Cardiac muscle cell (in vitro differentiated cells and primary cell): ENCODE measurements at places on chromosomes 7 and 10. TPM values are rescaled to one million over a fixed set of nuclear protein-coding genes. Genes with fewer than 3 reads are reported as not detected.

SPACDR gene
- 0.28 and 1.6 TPM in 2 replicates for total RNA-seq

TAS2R38 gene
- total RNA-seq = not detected in 2 replicates

SH2D4B gene
- total RNA-seq = 0.18 TPM in 1 of 2 replicates, not detected in the other

ACTA2 gene
- 405 and 1,463 TPM in 2 replicates for total RNA-seq

UNCX gene
- total RNA-seq = 6.4 and 11.8 TPM in 2 replicates

SPDYE6 gene
- 0.18 TPM in 1 of 2 replicates, not detected in the other for total RNA-seq

HEPACAM2 gene
- not detected in 2 replicates for total RNA-seq

DNA sequence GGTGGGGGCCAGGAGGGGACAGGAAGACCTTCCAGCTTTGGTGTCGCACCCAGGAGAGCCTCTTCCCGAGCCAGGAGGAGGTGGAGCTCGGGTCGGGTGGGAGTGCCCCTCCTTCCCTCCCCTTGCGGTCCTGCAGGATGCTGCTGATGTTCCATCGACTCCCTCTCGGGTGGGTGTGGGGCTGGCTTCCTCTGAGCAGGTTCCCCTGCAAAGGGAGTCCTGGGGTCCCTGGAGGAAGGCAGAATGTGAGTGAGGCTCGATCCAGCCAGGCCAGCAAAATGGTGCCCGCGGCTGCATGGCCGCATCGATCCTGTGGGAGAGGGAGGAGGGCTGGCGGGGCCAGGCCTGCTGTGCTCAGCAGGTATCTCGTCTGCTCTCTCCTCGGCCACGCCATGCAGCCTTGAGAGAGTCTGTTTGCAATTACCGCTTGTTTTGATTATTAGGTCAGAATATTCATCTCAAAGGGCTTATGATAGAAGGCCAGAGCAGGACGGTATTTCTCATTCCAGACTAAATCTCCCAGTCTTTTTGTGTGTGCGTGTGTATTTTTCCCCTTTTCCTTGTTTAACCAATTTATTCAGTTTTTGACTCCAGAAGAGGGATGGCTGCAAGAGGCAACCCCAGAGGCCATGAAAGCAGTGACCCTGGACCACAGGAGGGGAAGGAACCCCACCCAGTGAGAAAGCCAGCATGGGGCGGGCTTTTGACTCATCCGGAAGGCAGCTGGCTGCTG is 137.3 kb upstream of the ZMIZ1 start:
- H3K27ac ChIP-seq = no peak overlapping the region
- H3K27me3 ChIP-seq = no peaks in the 10 kb centered on the region
- no peaks in the 10 kb centered on the region for H3K4me1 ChIP-seq

GRCh38 chr10:29446327-29446726 is 157.5 kb downstream of the LYZL1 start:
- peak; percentile 36 for DNase-seq
- H3K36me3 ChIP-seq = no peaks in the 10 kb centered on the region
- no peaks in the 10 kb centered on the region for H3K4me1 ChIP-seq
- no peaks in the 10 kb centered on the region for H3K27me3 ChIP-seq

DNA sequence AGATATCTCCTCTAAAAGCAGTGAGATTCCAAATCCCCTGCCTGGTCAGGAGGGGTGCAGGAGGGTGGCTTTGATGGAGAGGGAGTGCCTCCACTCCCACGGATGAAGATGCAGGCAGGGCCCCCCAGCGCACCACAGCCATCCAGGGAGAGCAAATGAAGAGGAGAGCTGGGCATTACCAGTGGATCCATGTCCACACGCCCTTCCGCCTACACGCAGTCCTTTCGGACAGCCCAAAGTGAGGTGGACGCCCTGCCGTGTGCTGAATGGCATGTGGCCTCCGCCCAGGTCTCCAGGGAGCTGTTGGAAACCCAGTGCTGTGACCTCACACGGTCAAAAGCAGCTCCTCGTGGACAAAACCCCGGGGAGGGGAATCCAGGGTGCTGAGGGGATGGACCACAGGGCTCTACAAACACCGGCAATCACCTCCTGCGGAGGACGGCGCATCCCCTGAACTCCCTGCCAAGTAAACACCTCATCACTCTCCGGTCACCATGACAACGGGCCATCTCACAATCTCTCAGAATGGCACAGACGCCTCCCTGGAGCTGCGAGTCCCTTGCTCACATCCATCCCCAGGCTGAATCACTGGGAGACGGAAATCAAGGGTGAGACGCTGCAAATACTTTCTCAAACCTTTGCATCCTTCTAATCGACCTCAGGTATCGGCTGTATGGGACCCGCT is 35.0 kb upstream of the DNAAF5 start:
- no peaks in the 10 kb centered on the region for H3K27me3 ChIP-seq
- no peak for DNase-seq
- no peak overlapping the region for H3K27ac ChIP-seq
- no peak overlapping the region for H3K4me3 ChIP-seq
- H3K4me1 ChIP-seq = no peaks in the 10 kb centered on the region
- H3K36me3 ChIP-seq = no peaks in the 10 kb centered on the region

DNA sequence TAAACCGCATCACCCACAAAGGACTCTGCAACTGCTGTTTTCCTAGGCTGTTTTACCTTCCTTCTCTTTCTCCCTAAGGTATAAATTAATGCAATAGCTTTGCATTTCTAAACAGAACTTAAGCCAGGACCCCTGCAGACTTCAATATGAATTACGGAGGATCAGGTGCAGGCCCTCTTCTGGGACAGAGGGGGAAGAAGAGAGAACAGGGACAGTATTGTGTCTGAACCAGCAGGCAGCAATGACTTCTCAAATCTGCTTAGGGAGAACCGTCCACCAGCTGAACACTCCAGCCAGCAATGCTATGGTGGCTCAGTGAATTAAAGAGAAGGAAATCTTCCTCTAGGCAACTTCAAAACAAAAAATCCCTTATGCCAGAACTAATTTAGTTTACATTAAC is 35.7 kb downstream of the POLR3A start:
- H3K27me3 ChIP-seq = no peaks in the 10 kb centered on the region
- peaks cover 39% of the 10 kb centered on the region for H3K36me3 ChIP-seq
- DNase-seq = no peak
- no peak overlapping the region for H3K27ac ChIP-seq
- no peaks in the 10 kb centered on the region for H3K4me1 ChIP-seq

- no peaks in the 10 kb centered on the region for H3K4me1 ChIP-seq
- H3K27ac ChIP-seq = no peak overlapping the region
- H3K27me3 ChIP-seq = no peaks in the 10 kb centered on the region
- no peak for DNase-seq
Measured at GRCh38 chr10:77204171-77204570, 433.4 kb downstream of the KCNMA1 start.

DNA sequence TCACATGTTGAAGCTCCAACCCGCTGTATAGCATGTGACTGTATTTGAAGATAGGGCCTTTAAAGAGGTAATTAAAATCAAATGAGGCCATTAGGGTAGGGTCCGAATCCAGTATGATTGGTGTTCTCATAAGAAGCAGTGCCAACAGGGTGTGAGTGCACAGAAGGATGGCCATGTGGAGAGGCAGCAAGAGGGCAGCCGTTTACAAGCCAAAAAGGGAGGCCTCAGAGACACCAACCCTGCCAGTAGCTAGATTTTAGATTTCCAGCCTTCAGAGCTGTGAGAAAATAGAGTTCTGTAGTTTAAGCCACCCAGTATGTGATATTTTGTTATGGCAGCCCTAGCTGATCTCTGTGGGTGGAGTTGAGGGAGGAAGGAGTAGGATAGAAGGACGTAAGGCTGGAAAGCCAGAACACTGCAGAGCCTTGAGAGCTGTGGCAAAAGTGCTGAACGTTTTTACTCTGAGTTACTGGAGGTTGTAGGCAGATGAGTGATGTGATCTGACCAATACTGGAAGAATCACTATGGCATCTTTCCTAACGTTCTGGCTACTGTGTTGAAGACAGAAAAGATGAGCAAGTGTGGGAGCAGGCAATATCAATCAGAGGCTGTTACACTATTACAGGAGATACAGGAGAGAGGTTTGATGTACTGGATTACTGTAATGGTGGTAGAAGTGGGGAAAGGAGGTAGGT is 334.9 kb downstream of the ELMO1 start:
- peaks cover 8% of the 10 kb centered on the region for H3K4me1 ChIP-seq
- H3K4me3 ChIP-seq = no peak overlapping the region
- DNase-seq = no peak
- no peaks in the 10 kb centered on the region for H3K27me3 ChIP-seq
- no peaks in the 10 kb centered on the region for H3K36me3 ChIP-seq

- no peak overlapping the region for H3K27ac ChIP-seq
- no peak overlapping the region for H3K4me3 ChIP-seq
- DNase-seq = peak; percentile 93
Measured at GRCh38 chr10:31650010-31650409, 278.6 kb downstream of the ARHGAP12 start.

DNA sequence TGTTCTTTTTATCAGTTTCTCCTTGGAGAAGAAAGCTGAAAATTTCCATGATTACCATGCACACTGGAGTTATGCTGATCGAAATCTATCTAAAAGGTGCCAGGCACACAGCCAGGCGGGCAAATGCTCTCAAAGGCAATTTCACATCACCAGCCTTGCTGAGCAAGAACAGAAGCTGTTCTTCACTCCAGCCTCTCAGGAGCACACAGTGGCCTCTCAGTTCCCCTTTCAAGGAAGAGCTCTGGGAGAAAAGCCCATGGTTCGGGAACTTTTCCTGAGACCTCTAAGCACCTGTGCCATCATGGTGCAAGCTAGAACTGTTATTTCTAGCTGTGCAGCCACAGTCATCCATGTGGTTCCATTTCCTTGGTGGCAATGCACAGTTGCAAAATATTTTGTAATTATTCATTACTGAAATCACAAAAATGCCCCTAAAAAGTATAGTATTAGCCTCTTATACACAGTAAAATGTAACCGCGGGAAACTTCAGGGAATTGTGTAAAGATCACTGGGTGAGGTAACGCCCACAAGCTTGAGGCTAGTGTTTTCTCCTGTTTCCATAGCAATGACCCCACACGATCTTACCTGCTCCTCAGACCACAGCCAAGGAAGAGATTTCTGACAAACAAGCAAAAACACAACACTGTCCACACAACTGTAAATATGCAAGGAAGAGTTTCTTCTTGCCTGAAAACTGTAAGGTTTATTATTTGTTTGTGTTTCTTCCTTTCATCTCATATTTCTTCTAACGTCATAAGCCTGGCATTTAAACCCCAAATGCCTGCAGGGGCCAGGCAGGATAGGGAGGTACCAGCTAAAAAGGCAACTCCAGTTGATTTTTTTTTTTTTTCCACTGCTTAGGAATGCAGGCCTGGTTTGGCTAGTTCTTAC is 121.2 kb downstream of the FAM107B start:
- no peak for DNase-seq
- no peaks in the 10 kb centered on the region for H3K27me3 ChIP-seq
- H3K4me3 ChIP-seq = no peak overlapping the region

DNA sequence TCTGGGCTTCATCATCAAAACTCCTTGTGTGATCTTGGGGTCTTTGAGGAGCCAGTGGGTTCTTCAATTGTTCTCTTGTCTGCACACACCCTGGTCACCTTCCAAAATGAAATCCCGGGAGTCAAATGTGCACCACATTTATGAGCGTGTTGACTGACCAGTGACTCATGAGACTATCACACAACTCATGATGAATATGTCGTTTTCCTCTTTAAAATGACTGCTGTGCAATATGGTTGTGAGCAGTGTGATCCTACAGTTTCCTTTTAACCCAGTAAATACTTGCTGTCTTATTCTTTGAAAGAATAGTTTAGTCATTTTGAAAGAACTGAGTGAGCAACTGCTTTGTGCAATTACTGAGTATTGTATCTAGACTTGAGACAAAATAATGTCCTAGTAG is 149.2 kb downstream of the DYNC1I1 start:
- H3K36me3 ChIP-seq = no peaks in the 10 kb centered on the region
- no peak overlapping the region for H3K27ac ChIP-seq
- no peaks in the 10 kb centered on the region for H3K4me1 ChIP-seq

DNA sequence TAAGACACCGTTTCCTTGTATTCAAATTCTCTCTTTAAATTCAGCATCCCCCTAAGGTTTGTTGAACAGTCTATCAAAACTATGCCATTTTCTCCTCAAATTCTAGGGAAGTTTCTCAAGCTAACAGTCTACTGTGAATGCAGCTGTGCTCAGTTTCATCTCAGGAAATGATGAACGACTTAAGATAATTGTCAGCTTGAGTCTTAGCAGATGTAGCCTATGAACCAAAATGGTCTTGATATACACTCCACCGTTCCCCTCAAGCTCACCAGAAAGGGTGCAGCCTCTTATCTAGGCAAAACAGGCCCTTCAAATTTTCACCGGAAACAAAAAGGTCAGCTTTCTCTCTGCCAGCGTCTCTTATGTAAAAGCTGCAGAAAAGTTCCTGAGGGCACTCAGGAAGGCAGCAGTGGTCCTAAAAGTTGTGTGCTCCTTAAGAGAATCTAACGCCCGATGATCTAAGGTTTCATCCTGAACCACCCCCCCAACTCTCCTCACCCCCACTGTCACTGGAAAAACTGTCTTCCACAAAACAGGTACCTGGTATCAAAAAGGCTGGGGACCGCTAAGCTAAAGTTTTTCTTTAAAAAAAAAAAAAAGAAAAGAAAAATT is 2.1 kb downstream of the DNAJC9 start:
- DNase-seq = peak; percentile 37
- no peak overlapping the region for H3K27ac ChIP-seq
- peaks cover 10% of the 10 kb centered on the region for H3K4me1 ChIP-seq
- no peaks in the 10 kb centered on the region for H3K27me3 ChIP-seq

DNA sequence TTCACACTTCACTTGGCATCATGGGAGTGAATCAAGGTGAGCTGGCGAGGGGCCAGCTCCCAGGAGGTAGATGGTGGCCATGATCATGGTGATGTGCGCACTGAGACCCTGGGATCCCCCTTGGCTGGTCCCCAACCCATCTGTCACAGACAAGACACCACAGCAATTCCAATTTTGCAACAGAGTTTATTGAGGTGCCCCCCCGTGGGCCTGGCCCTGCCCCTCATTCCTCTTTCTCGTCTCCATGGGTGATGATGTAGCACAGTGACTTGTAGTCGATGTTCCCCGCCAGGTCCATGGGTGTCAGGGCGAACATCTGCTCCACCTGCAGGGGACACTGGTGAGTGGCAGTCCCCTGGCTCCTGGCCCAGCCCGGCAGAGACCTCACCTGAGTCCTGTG is 2.4 kb downstream of the MYL7 start:
- no peak overlapping the region for H3K4me3 ChIP-seq
- H3K4me1 ChIP-seq = peaks cover 54% of the 10 kb centered on the region
- peaks cover 12% of the 10 kb centered on the region for H3K36me3 ChIP-seq
- peak; percentile 20 for DNase-seq
- H3K27me3 ChIP-seq = no peaks in the 10 kb centered on the region

DNA sequence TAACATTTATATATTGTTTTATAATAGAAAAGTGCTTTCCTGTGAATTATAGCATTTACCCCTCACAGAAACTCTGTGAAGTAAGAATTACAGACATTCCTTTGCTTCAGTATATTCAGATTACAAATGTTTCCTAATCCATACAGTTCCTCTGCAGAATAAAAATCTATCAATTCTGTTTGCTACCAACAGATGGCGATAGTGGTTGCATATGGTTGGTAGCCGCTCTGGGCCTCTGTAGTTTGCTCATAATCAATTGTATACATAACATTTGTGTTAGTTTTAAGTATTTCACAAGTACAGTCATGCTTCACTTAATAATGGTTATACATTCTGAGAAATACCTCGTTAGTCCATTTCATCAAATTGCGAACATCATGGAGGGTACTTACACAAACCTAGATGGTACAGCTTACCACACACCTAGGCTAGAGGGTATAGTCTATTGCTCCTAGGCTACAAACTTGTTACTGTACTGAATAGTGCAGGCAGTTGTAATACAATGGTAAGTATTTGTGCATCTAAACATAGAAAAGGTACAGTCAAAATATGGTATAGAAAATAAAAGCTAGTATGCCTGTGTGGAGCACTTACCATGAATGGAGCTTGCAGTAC is 94.4 kb upstream of the STEAP4 start:
- no peak overlapping the region for H3K4me3 ChIP-seq
- no peaks in the 10 kb centered on the region for H3K4me1 ChIP-seq
- no peaks in the 10 kb centered on the region for H3K27me3 ChIP-seq
- no peaks in the 10 kb centered on the region for H3K36me3 ChIP-seq

GRCh38 chr7:7565746-7566650 is 686 bp upstream of the MIOS start:
- no peak for DNase-seq
- peak overlapping the region; percentile 80 for H3K4me3 ChIP-seq
- H3K27ac ChIP-seq = peak overlapping the region; percentile 87
- peaks cover 8% of the 10 kb centered on the region for H3K4me1 ChIP-seq
- no peaks in the 10 kb centered on the region for H3K36me3 ChIP-seq
